ENCODE measurements at places on chromosomes 6 and 20. TPM values are rescaled to one million over a fixed set of nuclear protein-coding genes. Genes with fewer than 3 reads are reported as not detected.

DNA sequence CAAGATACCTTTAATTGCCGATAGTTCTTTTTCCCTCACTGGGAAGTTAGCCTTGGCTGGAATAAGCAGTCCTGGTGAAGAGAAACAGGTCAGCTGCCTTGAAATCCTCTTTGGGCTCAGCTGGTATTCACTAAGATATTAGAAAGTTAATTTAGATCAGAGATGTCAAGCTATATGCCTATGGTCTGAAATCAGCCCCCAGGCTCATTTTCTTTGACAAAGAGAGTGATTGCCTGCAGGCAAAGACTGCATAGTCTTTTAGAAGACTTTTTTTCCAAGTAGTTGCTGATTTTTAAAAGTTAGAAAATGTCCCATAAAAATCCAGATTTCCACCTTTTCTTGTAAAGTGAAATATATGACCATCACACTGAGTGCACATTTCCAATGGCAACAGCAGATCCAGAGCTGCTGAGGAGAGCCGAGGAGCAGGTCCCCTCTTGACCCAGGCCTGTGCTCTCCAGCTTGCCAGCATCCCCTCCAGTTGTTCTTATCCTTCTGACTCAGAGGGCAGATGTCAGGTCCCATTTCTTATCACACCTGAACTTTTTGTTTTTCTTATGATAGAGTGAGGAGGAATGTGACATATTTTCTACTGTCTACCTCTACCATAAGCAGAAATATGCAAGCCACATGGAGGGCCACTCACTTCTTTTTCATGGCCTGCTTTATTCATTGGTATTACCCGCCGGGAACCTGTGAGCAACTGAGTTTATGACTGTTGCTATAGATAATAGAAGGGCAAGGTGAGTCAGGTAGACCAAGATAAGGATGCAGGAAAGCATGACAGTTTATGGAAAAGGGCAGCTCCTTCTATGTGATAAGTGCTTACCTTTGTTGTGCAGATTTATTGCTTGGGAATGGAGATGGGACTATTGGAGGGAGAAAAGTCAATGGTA is 17.6 kb upstream of the L3MBTL3 start:
- no peak for DNase-seq
- H3K4me1 ChIP-seq = no peaks in the 10 kb centered on the region
- H3K4me3 ChIP-seq = no peak overlapping the region
- H3K27me3 ChIP-seq = peaks cover 18% of the 10 kb centered on the region
- H3K27ac ChIP-seq = no peak overlapping the region

DNA sequence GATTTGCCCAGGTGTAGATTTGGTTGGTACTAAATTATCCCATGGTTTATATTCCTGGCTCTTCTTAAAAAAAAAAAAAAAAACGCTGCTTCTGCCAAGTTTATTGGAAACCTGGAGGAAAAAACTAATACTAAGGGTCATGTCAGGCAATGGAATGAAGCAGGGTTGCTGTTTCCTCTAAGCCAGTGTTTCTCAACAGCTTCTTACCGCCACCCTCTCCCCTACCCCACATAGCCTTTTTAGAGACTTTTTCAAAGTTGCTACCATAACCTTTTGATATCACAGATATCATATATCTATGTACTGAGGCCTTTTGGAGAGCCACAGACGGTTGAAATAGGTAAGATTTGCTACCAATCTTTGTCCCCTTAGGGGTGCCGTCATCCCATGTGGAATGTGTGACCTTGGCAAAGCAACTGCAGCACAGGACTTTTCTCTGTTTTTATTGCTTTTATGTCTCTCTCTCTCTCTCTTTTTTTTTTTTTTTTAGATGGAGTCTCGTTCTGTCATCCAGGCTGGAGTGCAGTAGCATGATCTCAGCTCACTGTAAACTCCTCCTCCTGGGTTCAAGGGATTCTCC is 35.0 kb downstream of the SYTL3 start:
- peaks cover 60% of the 10 kb centered on the region for H3K4me1 ChIP-seq
- no peak for DNase-seq
- H3K27ac ChIP-seq = peak overlapping the region; percentile 62
- peaks cover 66% of the 10 kb centered on the region for H3K36me3 ChIP-seq

GRCh38 chr6:16511040-16511660 is 250.1 kb downstream of the ATXN1 start:
- H3K27ac ChIP-seq = peak overlapping the region; percentile 70
- H3K4me3 ChIP-seq = no peak overlapping the region
- H3K4me1 ChIP-seq = peaks cover 65% of the 10 kb centered on the region
- peaks cover 43% of the 10 kb centered on the region for H3K36me3 ChIP-seq
- DNase-seq = no peak
- no peaks in the 10 kb centered on the region for H3K27me3 ChIP-seq

GRCh38 chr6:74069089-74069581 is 373.1 kb downstream of the CD109 start:
- no peak overlapping the region for H3K4me3 ChIP-seq
- H3K27ac ChIP-seq = no peak overlapping the region
- no peaks in the 10 kb centered on the region for H3K4me1 ChIP-seq

- H3K27ac ChIP-seq = no peak overlapping the region
- H3K27me3 ChIP-seq = no peaks in the 10 kb centered on the region
- H3K4me1 ChIP-seq = no peaks in the 10 kb centered on the region
- H3K36me3 ChIP-seq = no peaks in the 10 kb centered on the region
- H3K4me3 ChIP-seq = no peak overlapping the region
These were observed 46.2 kb downstream of the OGFRL1 start for GRCh38 chr6:71334768-71335167.

DNA sequence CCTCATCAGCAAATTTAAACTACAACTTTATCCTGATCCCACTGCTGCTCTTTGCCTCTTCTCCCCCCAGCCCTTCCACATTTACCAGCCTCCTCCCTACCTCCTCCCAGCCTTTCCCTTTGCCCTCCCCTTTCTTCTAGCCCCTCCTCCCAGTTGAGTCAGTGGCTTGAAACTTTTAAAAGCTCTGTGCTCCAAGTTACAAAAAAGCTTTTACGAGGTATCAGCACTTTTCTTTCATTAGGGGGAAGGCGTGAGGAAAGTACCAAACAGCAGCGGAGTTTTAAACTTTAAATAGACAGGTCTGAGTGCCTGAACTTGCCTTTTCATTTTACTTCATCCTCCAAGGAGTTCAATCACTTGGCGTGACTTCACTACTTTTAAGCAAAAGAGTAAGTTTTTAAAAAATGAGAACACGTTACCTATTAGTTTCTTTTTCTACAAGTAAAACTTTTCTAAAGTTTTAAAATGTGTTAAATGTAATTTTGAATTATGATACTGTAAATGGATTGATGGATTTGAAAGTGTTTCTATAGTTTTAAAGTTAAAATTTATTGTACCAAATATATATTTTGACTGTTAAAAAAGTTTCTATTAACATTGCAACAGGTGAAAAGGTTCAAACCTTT is at the start of gene GJA1:
TSS of gene GJA1 (plus strand) at position 203 of the 626 bp plus-strand sequence. CDS start 11,202 bp downstream, outside the sequence.
- peak within 1 kb of the TSS; percentile 72 for H3K4me3 ChIP-seq
- no peaks in the 10 kb centered on the region for H3K36me3 ChIP-seq
- H3K27me3 ChIP-seq = peaks cover 37% of the 10 kb centered on the region
- no peak for DNase-seq
- H3K4me1 ChIP-seq = peaks cover 22% of the 10 kb centered on the region

GRCh38 chr6:143441680-143442545 is 8.6 kb downstream of the ADAT2 start:
- peak overlapping the region; percentile 91 for H3K27ac ChIP-seq
- peak overlapping the region; percentile 53 for H3K4me3 ChIP-seq
- peak; percentile 13 for DNase-seq
- H3K27me3 ChIP-seq = no peaks in the 10 kb centered on the region
- H3K36me3 ChIP-seq = peaks cover 44% of the 10 kb centered on the region

DNA sequence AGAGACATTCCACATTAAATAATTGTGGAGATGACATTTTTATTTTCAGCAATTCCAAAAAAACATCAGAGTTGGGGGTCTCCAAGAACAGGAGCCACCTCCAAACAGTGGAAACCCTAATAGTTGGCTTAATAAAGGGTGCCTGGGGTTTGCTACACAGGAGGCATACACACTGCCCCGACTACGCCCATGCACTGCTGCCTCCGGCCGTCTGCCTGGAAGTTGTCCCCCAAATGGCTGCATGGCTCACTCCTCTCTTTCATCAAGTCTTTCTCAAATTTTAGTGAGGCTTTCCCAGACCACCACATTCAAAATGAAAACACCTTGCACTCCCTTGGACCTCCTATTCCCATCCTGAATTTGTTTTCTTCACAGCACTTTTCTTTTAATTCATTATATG is 58.8 kb downstream of the ZMYND8 start:
- peaks cover 53% of the 10 kb centered on the region for H3K36me3 ChIP-seq
- H3K27me3 ChIP-seq = no peaks in the 10 kb centered on the region
- H3K4me1 ChIP-seq = peaks cover 18% of the 10 kb centered on the region
- H3K27ac ChIP-seq = no peak overlapping the region
- H3K4me3 ChIP-seq = no peak overlapping the region

DNA sequence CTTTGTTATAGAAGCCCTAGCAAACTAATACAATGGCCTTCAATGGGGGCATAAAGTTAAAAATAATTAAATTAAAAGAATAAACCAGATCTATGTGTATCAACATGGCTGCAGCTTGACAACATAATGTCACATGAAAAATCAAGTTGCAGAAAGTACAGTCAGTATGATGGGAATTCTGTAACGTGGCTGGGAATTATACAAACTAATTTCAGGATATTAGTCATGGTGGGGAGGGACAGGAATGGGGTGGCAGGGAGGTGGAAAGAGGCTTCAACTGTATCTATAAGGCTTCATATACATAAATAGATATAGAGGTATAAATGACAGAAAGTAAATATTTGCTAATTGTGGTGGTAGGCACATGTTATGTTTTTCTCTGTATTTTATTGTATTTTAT is 107.1 kb downstream of the UNC5CL start:
- no peak overlapping the region for H3K27ac ChIP-seq
- no peaks in the 10 kb centered on the region for H3K36me3 ChIP-seq
- no peaks in the 10 kb centered on the region for H3K4me1 ChIP-seq
- DNase-seq = no peak

GRCh38 chr6:36095497-36096391 is 34.6 kb upstream of the MAPK13 start:
- no peaks in the 10 kb centered on the region for H3K27me3 ChIP-seq
- no peak for DNase-seq
- no peak overlapping the region for H3K27ac ChIP-seq

PSORS1C2 gene
- total RNA-seq = not detected

OR2H2 gene
- total RNA-seq = not detected

DEFB127 gene
- not detected for total RNA-seq

SLC4A11 gene
- 3.3 TPM for total RNA-seq

SDC4 gene
- 222 TPM for total RNA-seq

COX4I2 gene
- not detected for total RNA-seq

Measured in activated T-helper 1 cell treated with anti-CD3 and anti-CD28 coated beads, Interleukin-12 subunit alpha, Interleukin-12 subunit beta, Interleukin-2, Interleukin-4 antibody, amounts not matched to agents 30 ng/mL and 10 ng/mL and 1 ng/mL, durations not matched to agents 14 hours and 24 hours and 36 hours (primary cell).